ENCODE measurements at places on chromosomes 12 and 14. TPM values are rescaled to one million over a fixed set of nuclear protein-coding genes. Genes with fewer than 3 reads are reported as not detected.

The POTEG gene
- total RNA-seq: not detected

- DNase-seq: no peak
Measured at GRCh38 chr14:104521816-104522745, 57.5 kb upstream of the C14orf180 start.

DNA sequence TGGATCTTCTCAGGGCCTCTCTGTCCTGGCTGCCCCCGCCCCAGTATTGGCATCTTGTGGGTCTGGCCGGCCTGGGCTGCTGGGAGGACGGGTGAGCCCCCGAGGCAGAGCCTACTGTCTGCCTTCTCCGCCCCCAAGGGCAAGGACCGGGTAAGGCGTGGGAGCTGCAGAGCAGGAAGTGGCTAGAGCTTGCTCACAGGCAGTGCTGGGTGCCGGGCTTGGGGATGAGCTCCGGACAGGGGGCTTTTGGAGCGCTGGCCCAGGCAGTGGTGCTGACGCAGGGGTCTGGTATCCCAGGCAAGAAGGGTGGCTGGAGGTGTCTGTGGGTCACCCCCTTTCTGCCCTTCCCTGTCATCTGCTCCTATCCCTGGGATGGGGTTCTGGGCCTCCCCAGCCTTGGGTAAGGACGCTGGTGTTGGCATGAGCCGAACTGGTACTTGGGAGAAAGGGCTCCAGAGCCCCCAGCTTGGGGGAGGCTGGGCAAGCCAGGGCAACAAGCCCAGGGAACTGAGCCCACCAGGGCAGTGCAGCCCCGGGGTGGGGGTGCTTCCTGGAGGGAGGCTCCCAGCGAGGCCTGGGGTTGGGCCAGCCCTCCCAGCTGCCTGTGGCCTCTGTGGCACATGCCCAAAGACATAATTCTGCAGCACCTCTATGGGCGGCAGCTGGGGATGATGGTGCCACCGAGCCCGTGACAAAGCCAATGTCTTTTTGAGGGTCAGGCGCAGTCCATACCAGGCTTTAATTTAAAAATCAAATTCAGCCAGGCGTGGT, 126.3 kb downstream of the KIF26A start:
- peak; percentile 54 for DNase-seq

The GPR132 gene
- 0.84 TPM for total RNA-seq

- DNase-seq: peak; percentile 17
Measured at GRCh38 chr14:101019541-101019940, 116.0 kb upstream of the RTL1 start.
